Activated naive CD8-positive, alpha-beta T cell treated with anti-CD3 and anti-CD28 coated beads for 36 hours (primary cell): ENCODE measurements at places on chromosomes 7 and 10. TPM values are rescaled to one million over a fixed set of nuclear protein-coding genes. Genes with fewer than 3 reads are reported as not detected.

IDI2 gene
- not detected for total RNA-seq

TMEM130 gene
- not detected for total RNA-seq

GRCh38 chr7:74586258-74587175 is 71.0 kb upstream of the GTF2I start:
- no peaks in the 10 kb centered on the region for H3K36me3 ChIP-seq
- H3K27me3 ChIP-seq: no peaks in the 10 kb centered on the region
- no peak for DNase-seq

DNA sequence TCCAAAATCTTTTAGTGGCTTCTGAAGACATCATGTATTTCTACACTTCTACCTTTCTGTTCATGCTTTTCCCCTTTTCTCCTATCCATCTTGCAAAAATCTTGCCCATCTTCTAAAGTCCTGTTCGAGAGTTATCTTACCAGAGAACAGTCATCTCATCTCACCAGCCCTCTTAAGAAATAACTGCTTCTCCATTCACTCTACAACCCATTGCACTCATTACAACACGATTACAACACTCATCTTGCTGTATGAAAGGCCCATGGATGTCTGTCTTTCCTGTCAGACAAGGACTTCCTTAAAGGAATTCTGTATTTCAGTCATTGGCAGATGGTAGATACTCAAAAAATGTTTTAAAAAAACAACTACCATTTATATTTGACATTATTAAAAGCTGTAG is 30.8 kb downstream of the ZNF438 start:
- no peaks in the 10 kb centered on the region for H3K27me3 ChIP-seq
- H3K27ac ChIP-seq: no peak overlapping the region
- H3K36me3 ChIP-seq: peaks cover 13% of the 10 kb centered on the region
- peaks cover 43% of the 10 kb centered on the region for H3K4me1 ChIP-seq

DNA sequence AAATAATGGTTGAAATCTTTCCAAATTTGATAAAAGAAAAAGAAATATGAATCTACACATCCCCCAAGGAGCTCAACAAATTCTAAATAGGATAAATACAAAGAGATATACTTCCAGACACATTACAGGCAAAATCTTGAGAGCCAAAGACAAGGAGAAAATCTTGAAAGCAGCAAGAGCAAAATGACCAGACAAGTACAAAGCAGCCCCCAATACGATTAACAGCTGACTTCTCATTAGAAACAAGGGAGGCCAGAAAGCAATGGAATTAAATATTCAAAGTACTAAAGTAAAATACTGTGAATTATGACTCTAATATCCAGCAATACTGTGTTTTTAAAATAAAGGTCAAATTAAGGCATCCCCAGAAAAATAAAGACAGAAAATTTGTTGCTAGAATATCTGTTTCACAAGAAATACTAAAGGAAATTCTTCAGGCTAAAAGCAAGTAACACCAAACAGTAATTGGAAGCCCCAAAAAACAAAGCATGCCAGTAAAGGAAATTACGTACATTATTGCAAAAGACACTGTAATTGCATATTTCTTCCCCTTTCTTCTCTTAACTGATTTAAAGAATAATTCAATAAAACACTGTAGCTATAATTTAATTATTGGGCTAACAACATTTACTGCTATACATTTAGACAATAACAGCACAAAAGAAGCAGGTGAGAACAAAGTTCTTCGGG is 36.4 kb downstream of the ZNF438 start:
- no peak for DNase-seq
- H3K27me3 ChIP-seq: no peaks in the 10 kb centered on the region
- peaks cover 12% of the 10 kb centered on the region for H3K36me3 ChIP-seq
- peaks cover 29% of the 10 kb centered on the region for H3K4me1 ChIP-seq
- H3K27ac ChIP-seq: no peak overlapping the region
- H3K4me3 ChIP-seq: no peak overlapping the region

DNA sequence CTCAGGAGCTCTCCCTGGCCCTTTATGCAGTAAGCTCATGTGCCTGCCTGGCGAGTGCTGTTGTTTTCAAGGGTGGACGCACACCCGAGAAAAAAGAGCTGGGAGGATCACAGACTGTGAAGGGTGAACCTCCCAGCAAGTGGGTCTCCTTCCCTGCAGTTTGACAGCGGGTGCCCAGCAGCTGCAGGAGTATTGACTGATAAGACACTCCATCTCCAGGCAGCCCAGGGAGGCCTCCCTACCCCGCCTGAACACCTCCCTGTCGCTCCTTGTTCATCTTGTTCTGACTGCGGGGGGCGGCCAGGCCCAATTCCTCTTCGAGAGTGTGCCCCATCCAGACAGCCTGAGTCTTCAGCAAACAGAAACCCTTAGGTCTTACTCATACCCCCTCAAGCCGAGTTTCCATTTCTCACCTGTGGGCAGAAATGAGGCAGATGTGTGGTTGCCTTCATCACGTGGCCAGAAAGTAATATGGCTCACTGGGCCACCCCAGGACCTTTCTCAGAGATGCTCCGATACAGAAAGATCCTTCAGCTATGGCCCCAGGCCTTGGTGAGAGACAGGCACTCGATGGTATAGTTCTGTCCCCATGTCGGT is 17.2 kb downstream of the MDH2 start:
- peak overlapping the region; percentile 2 for H3K27ac ChIP-seq
- H3K4me1 ChIP-seq: peaks cover 10% of the 10 kb centered on the region
- H3K4me3 ChIP-seq: no peak overlapping the region
- peaks cover 34% of the 10 kb centered on the region for H3K36me3 ChIP-seq
- no peaks in the 10 kb centered on the region for H3K27me3 ChIP-seq

GRCh38 chr10:21976280-21976679 is 27.2 kb downstream of the DNAJC1 start:
- H3K27ac ChIP-seq: no peak overlapping the region
- peaks cover 2% of the 10 kb centered on the region for H3K36me3 ChIP-seq
- H3K4me1 ChIP-seq: peaks cover 13% of the 10 kb centered on the region
- no peak for DNase-seq
- H3K27me3 ChIP-seq: no peaks in the 10 kb centered on the region

GRCh38 chr10:130222381-130222780 is 86.2 kb downstream of the GLRX3 start:
- no peak overlapping the region for H3K4me3 ChIP-seq
- no peaks in the 10 kb centered on the region for H3K4me1 ChIP-seq
- H3K36me3 ChIP-seq: peaks cover under 1% of the 10 kb centered on the region
- H3K27me3 ChIP-seq: no peaks in the 10 kb centered on the region

GRCh38 chr10:31751051-31751737 is 177.4 kb downstream of the ARHGAP12 start:
- H3K4me1 ChIP-seq: peaks cover 7% of the 10 kb centered on the region
- DNase-seq: no peak
- H3K4me3 ChIP-seq: no peak overlapping the region
- H3K27me3 ChIP-seq: no peaks in the 10 kb centered on the region
- no peak overlapping the region for H3K27ac ChIP-seq

- peaks cover 37% of the 10 kb centered on the region for H3K36me3 ChIP-seq
- H3K27ac ChIP-seq: no peak overlapping the region
- DNase-seq: no peak
- H3K27me3 ChIP-seq: no peaks in the 10 kb centered on the region
- H3K4me1 ChIP-seq: peaks cover 13% of the 10 kb centered on the region
These were observed 23.0 kb upstream of the GPR146 start for GRCh38 chr7:1021366-1021765.
